ENCODE measurements at places on chromosomes 12 and 14. TPM values are rescaled to one million over a fixed set of nuclear protein-coding genes. Genes with fewer than 3 reads are reported as not detected.

Gene RHEBL1
- total RNA-seq: 6.0 TPM

DNA sequence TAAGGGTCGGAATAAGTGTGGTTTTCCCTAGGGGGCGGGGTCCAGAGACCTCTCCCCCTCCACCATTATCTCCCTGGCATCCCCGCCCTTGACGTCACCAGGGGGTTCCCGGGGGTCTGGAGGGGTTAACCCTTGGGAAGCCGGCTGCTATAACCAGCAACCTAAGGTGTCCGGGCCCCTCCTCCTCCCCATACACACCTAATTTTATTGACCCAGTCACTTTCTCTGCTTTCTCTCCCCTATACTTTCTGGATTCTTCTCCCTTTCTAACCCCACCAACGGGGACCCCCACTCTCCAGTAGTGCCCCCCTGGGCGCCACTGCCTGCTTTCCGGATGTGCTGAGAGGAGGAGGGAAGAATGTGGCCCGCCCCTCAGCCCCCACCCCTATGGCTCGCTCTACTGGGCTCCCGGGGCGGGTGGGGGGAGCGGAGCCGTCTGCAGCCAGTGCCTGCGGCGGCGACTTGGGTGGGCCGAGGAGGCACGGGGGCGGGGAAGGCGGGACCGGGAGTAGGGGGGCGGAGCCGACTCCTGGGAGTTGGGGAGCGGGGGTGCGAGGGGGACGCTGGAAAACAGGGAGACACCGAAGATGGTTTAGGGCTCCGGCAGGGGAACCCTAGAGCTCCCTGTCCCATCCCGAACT lies 1.8 kb downstream of the GLI1 start:
- peak; percentile 87 for DNase-seq

DNA sequence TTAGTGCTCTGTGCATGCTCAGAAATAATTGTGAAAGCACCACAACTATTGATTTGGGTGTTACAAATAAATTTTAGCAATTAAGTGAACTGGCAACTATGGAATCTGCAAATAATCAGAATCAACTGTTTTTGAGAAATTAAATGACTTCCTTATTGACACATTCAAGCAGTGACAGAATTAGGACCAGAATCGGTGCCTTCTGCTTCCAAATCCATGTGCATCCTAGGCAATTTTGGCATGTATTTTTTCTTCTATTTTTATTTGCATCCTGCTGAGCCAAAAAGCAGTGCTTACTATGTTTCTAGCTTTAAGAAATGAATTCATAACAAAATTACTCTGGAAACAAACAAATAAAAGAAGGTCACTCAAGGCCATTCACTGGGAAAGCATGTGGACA lies 408.2 kb downstream of the GXYLT1 start:
- no peak for DNase-seq

GRCh38 chr12:1630133-1630826 lies 1.2 kb downstream of the WNT5B start:
- peak; percentile 69 for DNase-seq

DNA sequence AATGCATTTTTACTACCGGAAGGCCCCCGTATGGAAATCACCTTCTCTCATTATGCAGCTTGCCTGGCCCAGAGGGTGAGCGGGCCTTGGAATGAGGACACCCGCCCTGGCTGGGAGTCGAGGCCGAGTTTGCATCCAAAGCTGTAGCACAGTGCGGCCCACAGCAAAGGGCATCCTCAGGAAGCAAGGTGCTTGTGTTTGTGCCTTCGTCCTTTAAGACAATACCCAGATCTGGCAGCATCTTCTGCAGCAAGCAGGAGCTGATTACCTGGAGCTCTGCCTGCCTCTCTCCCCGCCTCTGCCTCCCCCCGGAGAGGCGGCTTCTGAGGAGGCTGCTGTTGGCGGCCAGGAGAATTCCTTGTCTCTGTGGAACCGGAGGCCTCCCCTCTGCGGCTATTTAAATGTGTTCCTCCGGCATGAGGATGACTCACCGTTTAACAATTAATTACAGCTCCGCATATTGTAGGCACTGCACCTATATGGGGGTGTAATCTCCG lies 145.3 kb downstream of the CACNA1C start:
- DNase-seq: peak; percentile 61

Gene SNRPF
- total RNA-seq: 37.0 TPM

Gene CDCA3
- total RNA-seq: 73.5 TPM

DNA sequence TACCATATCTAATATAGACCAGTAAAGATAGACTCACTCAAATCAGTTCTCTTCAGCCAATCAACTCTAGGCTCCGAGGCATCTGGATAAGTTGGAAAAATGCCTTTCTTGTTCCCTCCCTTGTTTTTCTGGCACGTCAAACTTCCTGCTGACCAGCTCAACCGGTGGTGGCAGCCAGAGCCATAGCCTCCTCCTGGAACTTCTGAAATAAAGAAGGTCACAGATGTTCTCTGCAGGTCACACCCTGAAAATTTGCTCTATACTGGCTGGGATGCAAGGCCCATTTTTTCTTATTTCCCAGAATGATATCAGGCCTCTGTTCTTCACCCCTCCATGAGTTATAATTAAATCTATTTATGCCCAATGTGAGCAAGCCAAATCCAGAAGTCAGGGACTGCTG lies 81.9 kb downstream of the BMP4 start:
- no peak for DNase-seq

Gene TRPV4
- 0.56 TPM for total RNA-seq

- DNase-seq: no peak
Measured at GRCh38 chr14:85934123-85934885, 404.4 kb downstream of the FLRT2 start.

- no peak for DNase-seq
Measured at GRCh38 chr14:93686268-93686667, 102.0 kb downstream of the PRIMA1 start.

Measured in neural progenitor cell (in vitro differentiated cells).